ENCODE measurements at places on chromosomes 3 and 15. TPM values are rescaled to one million over a fixed set of nuclear protein-coding genes. Genes with fewer than 3 reads are reported as not detected.

- no peak for DNase-seq
- no peaks in the 10 kb centered on the region for H3K27me3 ChIP-seq
- no peaks in the 10 kb centered on the region for H3K36me3 ChIP-seq
- H3K4me1 ChIP-seq = no peaks in the 10 kb centered on the region
- no peak overlapping the region for H3K27ac ChIP-seq
These were observed 8.1 kb upstream of the CDIN1 start for GRCh38 chr15:36571301-36571700.

DNA sequence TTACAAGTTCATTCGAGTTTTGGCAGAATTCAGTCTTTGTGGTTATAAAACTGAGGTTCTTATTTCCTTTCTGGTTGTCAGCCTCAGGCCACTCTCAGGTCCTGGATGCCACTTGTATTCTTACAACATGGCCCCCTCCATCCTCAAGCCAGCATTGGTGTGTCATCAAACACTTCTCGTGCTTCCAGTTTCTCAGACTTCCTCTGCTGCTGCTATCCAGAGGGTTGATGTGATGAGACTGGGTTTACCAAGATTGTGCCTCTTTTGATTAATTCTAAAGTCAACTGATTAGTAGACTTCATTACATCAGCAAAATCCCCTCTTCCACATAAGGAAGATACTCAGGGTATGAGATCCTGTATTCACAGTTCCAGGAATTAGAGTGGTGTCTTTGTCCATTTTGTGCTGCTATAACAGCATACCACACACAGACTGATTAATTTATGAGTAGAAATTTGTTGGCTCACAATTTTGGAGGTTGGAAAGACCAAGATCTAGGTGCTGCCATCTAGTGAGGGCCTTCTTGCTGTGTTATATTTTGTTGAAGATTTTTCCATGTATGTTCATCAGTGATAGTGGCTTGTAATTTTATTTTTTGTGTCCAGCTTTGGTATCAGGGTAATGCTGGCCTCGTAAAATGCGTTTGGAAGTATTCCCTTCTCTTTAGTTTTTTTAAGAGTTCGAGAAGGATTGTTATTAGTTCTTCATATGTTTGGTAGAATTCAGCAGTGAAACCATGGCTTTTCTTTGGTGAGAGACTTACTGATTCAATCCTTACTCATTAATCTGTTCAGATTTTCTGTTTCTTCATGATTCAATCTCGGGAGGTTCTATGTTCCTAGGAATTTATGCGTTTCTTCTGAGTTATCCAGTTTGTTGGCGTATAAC, 11.1 kb downstream of the LRCH3 start:
- H3K36me3 ChIP-seq = no peaks in the 10 kb centered on the region
- peak overlapping the region; percentile 54 for H3K27ac ChIP-seq
- DNase-seq = peak; percentile 37
- H3K27me3 ChIP-seq = no peaks in the 10 kb centered on the region
- H3K4me1 ChIP-seq = no peaks in the 10 kb centered on the region

- no peaks in the 10 kb centered on the region for H3K27me3 ChIP-seq
- H3K36me3 ChIP-seq = no peaks in the 10 kb centered on the region
- no peak overlapping the region for H3K27ac ChIP-seq
- no peaks in the 10 kb centered on the region for H3K4me1 ChIP-seq
- no peak for DNase-seq
- no peak overlapping the region for H3K4me3 ChIP-seq
These were observed 74.1 kb upstream of the TRIM42 start for GRCh38 chr3:140603766-140604165.

DNA sequence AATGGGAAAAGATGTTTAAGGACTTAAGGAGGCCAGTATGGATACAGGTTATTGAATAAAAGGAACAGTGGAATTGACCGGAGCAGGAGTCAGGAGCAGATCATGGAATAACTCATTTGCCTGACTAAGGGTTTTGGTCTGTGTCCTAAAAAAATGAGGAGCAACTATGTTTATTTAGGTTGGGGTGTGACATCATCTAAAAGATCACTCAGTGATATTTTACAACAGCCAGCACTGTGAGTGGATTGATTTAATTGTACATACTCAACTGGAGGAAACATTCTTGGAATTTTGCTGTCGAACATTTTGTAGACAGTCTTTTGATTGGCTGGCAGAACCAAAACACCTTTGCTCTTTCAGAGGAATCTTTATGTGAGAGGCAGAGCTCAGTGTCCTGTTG, 348.6 kb upstream of the CDIN1 start:
- no peaks in the 10 kb centered on the region for H3K36me3 ChIP-seq
- no peak for DNase-seq
- no peak overlapping the region for H3K27ac ChIP-seq
- H3K4me1 ChIP-seq = no peaks in the 10 kb centered on the region
- H3K4me3 ChIP-seq = no peak overlapping the region

DNA sequence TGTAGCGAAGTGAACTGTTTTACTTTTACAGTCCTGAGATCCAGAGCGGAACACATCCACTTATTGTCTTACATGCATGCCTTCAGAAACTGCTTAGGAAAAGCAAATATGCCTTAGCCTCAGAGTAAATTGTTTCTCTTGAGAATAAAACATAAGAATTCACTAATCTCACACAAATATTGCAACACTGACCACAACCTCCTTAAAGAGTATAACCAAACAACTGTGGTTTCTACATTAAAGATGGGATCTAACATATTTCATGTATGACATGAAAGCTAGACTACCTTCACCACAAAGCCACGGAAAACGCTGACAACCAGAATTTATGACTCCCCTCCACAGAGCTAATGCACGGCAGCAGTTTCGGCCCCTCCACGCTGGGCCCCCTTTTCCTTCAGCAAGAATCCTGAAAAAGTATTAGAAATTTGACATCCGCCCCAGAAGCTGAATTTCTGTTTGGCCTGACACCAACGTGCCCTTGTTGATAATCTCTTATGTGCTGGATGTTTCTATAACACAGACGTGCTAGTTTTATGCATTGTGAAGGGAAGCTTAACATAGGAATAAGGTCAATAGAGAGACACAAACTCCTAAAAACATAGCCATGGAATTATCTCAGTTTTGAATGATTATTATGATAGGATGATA, 84.6 kb downstream of the GREM1 start:
- H3K4me1 ChIP-seq = no peaks in the 10 kb centered on the region
- DNase-seq = no peak
- no peak overlapping the region for H3K4me3 ChIP-seq
- no peaks in the 10 kb centered on the region for H3K27me3 ChIP-seq
- H3K36me3 ChIP-seq = no peaks in the 10 kb centered on the region

DNA sequence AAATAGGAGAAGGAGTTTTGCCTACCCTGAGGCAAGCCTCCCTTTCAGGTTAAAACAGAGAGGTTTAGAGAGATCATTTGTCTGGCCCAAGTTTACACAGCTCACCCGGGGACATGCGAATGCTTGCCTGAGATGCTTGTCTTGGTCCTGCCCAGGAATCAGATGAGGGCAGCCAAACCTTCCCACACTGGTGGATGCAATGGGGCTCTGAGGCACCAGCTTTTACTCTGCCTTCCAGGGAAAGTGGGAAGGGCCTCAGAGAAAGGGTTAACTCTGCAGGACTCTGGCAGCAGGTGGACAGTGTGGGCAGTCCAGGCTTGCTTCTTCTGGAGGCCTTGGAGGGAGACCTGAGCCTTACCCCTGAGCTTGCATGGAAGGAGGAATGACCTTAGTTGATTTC, 90.0 kb downstream of the LRRK1 start:
- H3K4me3 ChIP-seq = no peak overlapping the region
- H3K27ac ChIP-seq = no peak overlapping the region
- H3K27me3 ChIP-seq = no peaks in the 10 kb centered on the region
- DNase-seq = no peak
- no peaks in the 10 kb centered on the region for H3K4me1 ChIP-seq
- H3K36me3 ChIP-seq = no peaks in the 10 kb centered on the region

The HES1 gene
- 6.6 TPM for total RNA-seq

The IGSF10 gene
- 15.5 TPM for total RNA-seq

The GNAI2 gene
- total RNA-seq = 95.3 TPM

The UCN2 gene
- not detected for total RNA-seq

The FBXO40 gene
- total RNA-seq = not detected

The SLC51A gene
- not detected for total RNA-seq

The CPNE4 gene
- not detected for total RNA-seq

The NMB gene
- total RNA-seq = 13.8 TPM

The SI gene
- not detected for total RNA-seq

The SLC2A2 gene
- not detected for total RNA-seq
